T1000 (cell line): ENCODE measurements at places on chromosomes 6 and 20.

DNA sequence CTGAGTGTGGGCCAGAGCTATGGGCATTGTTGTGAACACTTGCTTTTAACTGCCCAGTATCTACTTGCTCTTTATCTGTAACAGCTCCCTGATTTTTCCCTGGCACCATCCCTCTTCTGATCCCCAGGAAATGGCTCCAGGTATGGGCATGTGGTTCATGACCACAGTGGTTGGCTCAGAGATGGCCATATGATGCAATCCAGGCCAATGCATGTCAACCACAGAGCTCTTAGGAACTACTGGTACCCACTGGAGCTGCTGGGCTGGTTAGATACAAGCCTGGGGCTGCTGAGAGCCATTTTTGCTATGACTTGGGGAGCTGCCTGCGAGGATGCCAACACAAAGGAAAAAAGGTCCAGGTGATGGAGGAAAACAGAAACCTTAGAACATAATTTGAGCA is 55.6 kb downstream of the KCNB1 start:
- DNase-seq, result no peak

DNA sequence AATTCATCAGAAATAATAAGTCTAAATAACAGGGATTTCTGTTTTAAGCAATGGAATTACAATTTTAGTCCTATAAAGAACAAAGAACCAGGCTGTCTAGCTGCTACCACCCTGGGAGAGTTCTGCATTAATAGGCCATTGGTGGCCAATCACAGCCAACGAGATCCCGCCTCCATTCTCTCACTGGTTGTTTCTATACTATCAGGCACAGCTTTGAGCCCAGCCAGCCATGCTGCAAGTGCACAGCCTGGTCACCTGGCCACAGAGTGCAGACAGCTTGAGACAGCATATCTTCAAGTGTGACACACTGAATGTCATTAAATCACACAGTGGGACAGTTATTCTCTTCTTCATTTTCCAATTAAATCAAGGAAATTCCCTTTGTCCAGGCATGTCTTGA is 16.1 kb upstream of the RAB22A start:
- no peak for DNase-seq

DNA sequence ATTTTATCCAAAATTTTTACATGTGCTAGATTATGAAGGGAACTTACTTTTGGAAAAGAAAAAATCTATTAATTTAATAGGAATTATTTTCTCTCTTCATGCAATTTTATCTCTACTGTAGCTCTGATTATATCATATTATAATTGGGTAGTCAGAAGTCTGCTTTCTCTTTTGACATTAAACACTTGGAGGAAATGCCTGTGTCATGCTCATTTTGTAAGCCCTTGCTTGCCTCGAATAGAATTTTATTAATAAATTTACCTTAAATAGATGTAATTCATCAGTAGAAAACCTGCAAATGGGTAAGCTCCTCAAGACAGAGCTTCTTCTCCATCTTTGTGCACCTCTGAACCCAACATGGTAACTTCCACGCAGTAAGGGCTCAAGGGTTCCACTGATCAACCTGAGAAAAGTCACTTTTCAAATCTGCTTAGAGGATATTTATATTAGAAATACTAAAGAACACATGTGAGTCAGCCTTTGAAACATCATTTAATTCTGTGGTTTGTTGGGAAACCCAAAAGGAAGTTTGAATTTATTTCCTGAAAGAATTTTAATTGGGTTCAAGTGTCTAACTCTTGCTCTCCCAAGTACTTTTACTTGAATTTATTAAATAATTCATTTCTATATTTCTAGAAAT is 266.0 kb downstream of the ALDH8A1 start:
- DNase-seq, result no peak

GRCh38 chr6:15678514-15678913 is 15.7 kb upstream of the DTNBP1 start:
- DNase-seq, result no peak

DNA sequence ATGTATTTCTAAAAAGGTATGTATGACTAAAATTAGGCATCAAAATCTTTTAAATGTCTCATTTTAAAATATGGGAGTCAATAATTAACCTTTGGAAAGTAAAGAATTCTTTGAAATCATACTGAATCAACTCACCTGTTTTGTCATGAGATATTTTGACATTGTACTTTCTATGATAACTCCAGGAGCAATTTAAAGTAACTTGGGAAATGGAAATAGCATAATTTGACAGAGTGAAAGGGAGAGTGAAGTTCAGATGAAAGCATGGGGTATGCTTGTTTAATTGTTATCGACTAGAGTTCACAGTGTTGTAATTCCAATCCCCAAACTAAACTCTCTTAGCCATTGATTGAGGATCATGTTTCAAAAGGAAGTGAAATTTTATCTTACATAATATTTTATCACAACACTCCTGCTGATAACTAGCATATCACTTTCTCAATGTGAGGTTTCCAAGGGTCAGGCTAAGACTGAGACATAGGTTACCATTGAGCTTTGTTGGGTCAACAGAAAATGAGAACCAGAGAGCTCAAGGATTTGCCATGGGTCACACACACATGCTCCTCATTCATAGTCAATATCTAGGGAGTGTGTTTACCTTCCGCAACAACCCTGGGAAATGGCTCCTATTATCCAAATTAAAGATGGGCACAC is 2.3 kb downstream of the GSTA1 start:
- DNase-seq, result no peak

DNA sequence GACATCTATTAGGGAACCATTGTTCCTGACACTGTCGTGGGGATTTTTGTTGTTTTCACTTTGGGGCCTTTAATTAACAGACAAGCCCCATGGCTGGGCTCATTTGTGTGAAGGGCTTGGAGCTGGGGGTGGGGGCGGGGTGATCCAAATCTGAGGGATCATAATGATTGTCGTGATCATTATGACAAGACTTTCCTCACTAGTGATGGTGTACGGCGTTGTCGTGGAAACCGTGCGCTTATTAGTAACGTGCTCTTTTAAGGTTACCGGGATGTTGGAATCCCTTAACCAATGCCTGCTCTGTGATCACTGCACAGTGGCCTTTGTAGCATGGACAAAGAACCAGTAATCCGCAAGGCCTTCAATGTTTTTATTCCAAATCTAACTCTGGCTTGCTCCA is 18.6 kb downstream of the PDYN start:
- no peak for DNase-seq

DNA sequence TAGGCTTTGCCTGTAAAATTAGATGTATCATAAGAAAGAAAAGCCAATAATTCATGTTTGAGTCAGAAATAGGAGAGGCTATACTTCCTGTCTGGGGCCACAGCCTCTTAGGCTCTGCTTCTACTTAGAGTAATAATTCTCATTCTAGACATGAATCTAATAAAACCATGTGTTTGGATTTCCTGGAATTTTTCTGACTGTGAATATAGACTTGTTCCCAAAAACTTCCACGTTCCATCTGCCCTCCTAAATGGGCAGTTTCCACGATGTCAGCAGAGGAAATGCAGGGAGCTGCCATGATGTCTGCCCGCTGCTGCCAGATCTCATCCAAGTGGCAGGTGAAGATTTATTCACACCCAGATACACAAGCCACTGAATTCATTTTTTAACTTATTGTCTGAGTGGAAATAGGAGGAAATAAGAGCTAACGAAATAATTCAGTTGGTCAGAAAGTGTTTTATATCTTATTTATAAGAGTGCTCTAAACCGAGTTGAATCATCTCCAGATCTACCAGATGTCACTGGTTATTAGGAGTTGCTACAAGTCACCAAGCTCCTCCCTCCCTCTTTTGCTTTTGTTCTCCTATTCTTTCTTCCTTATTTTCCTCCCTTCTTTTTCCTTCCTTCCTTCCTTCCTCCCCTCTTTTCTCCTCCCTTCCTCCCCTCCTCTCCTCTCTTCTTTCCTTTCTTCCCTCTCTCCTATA is 69.3 kb downstream of the ALDH8A1 start:
- DNase-seq, result no peak

- no peak for DNase-seq
Measured at GRCh38 chr6:157531169-157531985, 150.4 kb downstream of the ZDHHC14 start.

GRCh38 chr6:118135371-118135770 is 228.3 kb downstream of the SLC35F1 start:
- no peak for DNase-seq

- peak; percentile 28 for DNase-seq
Measured at GRCh38 chr20:56439771-56440291, 27.8 kb downstream of the CASS4 start.

GRCh38 chr6:42251911-42252637 is 34.4 kb upstream of the MRPS10 start:
- DNase-seq, result no peak

DNA sequence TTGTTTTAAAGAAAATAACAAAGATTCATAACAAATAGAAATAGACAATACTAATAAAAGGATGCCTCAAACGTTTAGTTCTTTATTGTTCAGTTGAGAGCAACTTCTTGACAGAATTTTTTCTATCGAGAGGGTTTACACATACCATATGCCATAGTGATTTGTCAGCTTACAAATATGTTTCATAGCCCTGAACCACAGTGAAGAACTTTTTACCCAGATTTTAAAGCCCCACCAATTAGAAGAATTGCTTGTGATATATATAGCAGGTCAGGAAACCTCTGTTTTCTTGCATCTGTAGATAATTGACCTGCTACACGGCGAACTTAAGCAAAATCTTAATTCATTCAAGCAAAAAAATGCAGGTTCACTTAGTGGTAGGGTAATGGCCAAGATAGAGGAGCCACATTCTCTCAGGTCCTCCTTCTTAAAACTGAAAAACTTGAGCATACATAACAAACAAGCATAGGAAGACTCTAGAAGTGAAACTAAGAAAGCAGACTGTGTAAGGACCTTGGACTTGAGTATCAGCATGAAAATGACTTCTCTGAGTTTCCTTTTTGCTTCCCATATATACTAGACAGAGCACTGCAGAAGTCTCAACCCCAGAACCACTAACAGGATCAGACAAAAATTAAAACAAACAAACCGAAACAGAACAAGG is 39.5 kb downstream of the CRISP1 start:
- no peak for DNase-seq

- DNase-seq, result peak; percentile 64
Measured at GRCh38 chr20:49534255-49534712, 33.7 kb downstream of the PTGIS start.

GRCh38 chr20:19711126-19711525 is 46.9 kb upstream of the RIN2 start:
- no peak for DNase-seq

DNA sequence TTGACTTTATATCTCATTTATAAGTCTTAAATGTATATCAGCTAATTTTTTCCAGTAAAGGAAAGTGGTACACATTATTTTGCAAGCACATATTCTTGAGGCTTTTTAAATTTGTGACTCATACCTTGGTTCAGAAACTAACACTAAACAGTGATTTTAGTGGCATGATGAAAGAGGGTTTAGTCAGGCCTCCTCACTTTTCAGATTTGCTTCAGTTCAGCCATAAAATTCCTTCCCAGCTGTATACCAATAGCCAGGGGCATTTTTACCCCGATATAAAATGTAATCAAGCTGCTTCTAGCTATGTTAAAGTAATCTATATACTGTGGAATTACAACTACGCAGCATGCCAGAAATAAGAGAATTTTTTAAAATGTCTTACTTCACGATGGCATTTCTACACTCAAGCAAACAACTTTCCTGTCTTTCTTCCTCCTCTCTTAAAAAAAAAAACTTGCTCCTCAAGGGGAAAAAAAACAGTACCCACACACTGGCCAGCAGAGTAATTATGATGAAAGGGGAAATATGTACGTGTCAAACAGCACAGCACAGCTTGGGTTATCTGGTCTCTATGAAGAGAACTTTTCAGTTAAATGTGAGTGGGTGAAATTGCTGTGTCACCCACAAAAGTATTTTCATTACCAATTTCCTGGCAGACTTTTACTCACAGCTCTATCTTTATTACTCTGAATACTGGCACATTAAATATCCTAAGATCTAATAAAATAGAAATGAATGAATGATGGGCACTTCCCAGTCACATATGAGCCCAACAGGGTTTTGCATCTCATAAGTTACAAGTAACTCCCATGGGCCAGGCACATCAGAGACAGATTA is 244.8 kb upstream of the TENT5A start:
- DNase-seq, result no peak

DNA sequence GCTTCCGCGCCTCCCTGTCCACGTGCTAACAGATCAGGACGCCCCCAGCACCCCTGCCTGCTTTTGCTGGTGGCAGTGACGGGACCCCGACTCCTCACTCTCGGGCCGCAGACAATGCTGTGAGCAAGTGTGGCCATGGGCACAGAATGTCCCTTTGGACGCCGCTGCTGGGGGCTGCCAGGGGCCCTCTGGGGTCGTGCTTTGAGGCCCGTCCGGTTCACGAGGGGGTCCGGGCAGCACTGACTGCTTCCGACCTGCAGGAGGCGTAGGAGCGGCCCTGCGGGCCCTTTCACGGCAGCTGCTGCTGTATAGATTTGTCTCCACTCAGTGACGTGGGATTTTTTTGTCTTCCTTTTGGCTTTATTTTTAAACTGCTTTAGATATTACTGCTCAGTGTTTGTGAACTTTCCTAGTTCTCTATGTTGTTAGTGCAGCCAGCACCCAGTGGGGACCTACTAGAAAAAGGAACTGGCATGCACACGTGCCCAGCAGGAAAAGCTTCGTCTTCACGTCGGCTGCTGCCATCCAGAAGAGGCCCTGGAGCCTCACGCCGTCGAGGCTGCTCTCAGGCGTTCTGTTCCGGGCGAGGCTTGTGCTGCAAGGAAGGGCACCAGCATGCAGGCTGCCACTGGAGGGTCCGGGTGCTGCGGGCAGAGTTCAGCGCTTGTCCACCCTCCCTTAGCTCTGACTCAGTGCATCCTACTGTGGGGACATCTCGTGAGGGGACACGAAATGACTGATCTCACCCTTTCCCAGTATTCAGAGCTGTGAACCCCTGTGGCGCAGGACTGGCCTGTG is 21.7 kb downstream of the UCKL1 start:
- DNase-seq, result no peak

DNA sequence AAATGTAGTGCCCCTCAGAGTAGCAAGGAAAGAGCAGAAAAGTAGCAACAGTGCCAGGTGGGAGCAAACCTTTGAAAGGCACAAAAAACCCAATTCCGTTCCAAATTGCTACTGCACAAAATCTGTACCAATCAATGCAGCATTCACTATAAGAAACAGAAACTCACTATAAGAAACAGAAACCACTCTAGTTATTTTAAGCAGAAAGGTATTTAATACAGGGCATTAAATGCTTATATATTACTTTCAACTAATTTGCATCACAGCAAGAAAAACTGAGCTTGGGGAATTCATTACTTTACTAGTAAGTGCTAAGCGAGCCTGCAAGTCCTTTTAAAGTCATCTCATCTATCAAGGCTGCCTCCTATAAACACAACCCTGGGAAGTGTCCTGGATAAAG is 116.5 kb upstream of the OLIG3 start:
- DNase-seq, result no peak

DNA sequence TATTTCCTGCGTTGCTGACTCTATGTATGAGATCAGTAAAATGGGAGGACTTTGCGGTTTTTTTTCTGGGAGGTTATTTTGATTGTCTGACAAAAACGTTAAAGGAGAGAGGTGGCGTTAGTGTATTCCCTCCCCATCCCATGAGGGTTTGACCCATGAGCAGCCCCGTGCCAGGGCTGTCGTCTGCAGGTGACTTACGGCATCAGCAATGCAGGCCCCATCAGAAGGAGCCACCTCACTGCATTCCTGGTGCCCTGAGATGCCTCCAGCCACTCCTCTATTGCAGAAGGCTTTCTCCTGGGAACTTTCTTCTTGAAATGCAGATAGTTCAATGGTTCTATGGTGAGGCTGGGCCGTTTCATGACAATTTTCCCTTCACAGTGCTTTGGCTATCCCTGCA is 149.3 kb downstream of the TTLL2 start:
- no peak for DNase-seq

GRCh38 chr6:90894285-90895130 is 307.6 kb upstream of the MAP3K7 start:
- DNase-seq, result no peak

- peak; percentile 65 for DNase-seq
Measured at GRCh38 chr6:127266892-127267645, 405 bp downstream of the RNF146 start.
